ENCODE measurements at places on chromosomes 1 and 21. TPM values are rescaled to one million over a fixed set of nuclear protein-coding genes. Genes with fewer than 3 reads are reported as not detected.

The SAMD11 gene
- total RNA-seq = 37.1 TPM

The S100B gene
- total RNA-seq = not detected

The KCNN3 gene
- total RNA-seq = 0.02 TPM

The B3GALT2 gene
- not detected for total RNA-seq
